ENCODE measurements at places on chromosomes 2 and 18.

- H3K4me3 ChIP-seq, result no peak overlapping the region
- DNase-seq, result no peak
- peaks cover 74% of the 10 kb centered on the region for H3K4me1 ChIP-seq
- H3K27ac ChIP-seq, result peak overlapping the region; percentile 58
- no peaks in the 10 kb centered on the region for H3K27me3 ChIP-seq
Measured at GRCh38 chr2:101818531-101819451, 121.3 kb downstream of the MAP4K4 start.

DNA sequence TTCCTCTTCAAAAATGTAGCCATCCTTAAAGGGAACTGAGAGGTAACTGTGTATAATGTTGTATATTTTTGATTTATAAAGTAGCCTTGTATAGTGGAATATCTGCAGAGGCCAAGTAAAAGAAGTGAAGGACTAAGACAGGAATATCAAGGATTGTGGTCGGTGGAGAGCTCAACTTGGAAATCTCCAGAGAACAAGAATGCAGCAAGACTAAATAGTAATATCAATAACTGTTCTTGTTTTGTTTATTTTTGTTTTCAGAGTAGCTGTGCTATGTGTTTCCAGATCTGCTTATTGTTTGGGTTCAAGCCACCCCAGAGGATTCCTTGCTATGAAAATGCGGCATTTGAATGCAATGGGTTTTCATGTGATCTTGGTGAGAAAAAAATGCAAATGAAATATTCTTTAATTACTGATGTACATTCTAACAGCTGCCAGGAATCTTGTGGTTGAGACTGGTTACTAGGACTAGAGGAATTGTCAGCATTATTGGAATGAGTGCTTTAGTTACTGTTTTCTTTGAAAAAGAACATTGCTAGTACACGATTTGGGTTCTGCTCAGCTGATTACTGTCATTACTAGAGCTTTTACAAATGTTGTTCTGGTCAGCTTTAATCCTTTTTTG lies 25.0 kb downstream of the FASTKD2 start:
- no peaks in the 10 kb centered on the region for H3K4me1 ChIP-seq
- peaks cover 28% of the 10 kb centered on the region for H3K36me3 ChIP-seq
- peak overlapping the region; percentile 79 for H3K27ac ChIP-seq
- no peaks in the 10 kb centered on the region for H3K27me3 ChIP-seq
- no peak overlapping the region for H3K4me3 ChIP-seq

DNA sequence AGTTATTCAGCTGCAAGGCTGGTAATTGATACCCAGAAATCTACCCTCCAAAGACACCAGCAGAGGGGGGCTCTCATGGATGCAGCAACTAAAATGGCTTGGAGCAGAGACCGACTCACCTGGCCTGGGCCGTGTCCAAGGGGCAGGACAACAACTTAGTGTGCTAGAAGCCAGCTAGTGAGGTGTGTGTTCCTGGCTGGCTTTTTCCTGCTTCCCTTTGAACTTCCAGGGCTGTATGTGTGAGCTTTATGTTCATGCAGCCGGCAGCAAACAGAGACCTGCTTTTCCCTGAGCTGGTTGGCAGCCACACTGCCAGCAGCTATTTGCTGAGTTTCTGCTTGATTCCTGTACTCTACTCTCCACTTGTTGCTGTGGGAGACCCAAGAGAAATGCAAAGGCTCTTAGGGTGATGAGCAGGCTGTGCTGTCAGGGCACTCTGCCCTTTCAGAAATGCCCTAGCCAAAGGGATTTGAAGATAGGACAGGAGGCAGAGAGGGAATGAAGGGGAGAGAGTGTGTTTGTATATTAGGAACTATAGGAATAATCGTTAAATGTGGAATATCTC lies 23.7 kb upstream of the GRP start:
- H3K4me3 ChIP-seq, result no peak overlapping the region
- H3K36me3 ChIP-seq, result no peaks in the 10 kb centered on the region
- H3K27me3 ChIP-seq, result peaks cover 52% of the 10 kb centered on the region
- DNase-seq, result no peak
- H3K4me1 ChIP-seq, result no peaks in the 10 kb centered on the region

GRCh38 chr18:80188643-80189530 lies 58.4 kb downstream of the PARD6G start:
- H3K36me3 ChIP-seq, result peaks cover 1% of the 10 kb centered on the region
- no peak overlapping the region for H3K27ac ChIP-seq
- DNase-seq, result no peak

All from activated T-cell treated with anti-CD3 and anti-CD28 coated beads, Interleukin-2, amount 50 U/mL, for 72 hours (primary cell).